ENCODE measurements at places on chromosomes 4 and X.

GRCh38 chr4:110472583-110473329 lies 3.2 kb upstream of the ENPEP start:
- DNase-seq: no peak

DNA sequence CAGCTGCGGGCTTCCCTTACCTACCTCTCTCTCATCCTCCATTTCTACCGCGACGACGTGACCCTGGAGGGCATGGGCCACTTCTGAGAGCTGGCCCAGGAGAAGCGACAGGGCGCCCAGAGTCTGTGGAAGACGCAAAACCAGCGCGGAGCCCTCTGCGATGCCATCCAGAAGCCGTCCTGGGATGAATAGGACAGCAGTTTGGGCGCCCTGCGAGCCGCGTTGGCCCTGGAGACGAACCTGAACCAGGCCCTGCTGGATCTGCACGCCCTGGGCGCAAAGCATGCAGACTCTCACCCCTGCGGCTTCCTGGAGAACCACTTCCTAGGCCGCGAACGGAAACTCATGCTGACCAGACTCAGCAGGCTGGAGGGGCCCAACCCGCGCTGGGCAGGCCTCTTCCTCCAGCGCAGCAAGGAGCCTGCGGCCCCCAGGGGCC lies 52.7 kb upstream of the TMPRSS11F start:
- no peak for DNase-seq

- DNase-seq: no peak
Measured at GRCh38 chrX:48813644-48814043, 11.8 kb downstream of the HDAC6 start.

GRCh38 chr4:98963538-98964433 lies 31.7 kb upstream of the METAP1 start:
- no peak for DNase-seq

DNA sequence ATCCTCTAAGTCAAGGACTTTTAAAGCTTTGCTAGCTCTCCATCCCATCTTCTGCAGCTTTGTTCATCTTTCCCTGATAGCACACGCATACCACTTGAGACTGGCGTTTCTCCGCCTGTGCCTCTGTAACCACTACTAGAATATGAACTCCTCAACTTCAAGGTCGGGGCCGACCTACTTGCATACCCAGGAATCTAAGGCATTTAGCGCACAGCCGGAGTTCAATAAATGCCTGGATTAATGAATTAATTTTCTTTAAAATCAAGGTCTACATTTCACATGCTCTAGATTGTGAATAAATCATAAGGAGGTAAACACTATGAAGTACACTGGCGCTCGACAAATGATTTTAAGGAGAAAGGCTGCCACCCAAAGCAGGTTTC lies 89.3 kb downstream of the HNRNPD start:
- no peak for DNase-seq

GRCh38 chr4:113331811-113332210 lies 282.4 kb downstream of the ANK2 start:
- DNase-seq: no peak

- DNase-seq: no peak
Measured at GRCh38 chr4:139596684-139597279, 40.8 kb upstream of the SETD7 start.

DNA sequence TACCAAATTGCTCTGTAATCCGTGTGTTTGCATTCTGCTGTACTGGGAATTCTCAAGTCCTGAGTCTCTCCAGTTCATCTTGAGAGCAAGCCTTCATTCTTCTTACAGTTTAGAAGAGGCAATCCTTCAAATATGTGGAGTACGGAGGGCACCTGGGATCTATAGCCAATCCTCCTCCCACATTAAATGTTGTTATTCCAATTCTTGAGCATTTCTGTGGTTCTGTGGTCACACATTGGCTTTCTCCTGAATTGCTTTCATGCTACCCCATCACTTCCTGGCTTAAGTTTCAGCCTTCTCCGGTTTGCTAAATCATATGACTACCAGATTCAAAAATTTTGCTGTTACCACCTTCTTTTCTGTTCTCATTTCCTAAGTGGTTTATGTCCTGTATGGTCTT lies 611.1 kb downstream of the PCDH19 start:
- DNase-seq: no peak

GRCh38 chr4:61251129-61251528 lies 51.0 kb downstream of the ADGRL3 start:
- no peak for DNase-seq

- peak; percentile 38 for DNase-seq
Measured at GRCh38 chrX:132488180-132488705, 595 bp downstream of the MBNL3 start.

GRCh38 chrX:71565474-71566041 lies 12.7 kb upstream of the GCNA start:
- DNase-seq: no peak

GRCh38 chr4:163485589-163485988 lies 8.9 kb upstream of the TMA16 start:
- DNase-seq: no peak

- no peak for DNase-seq
Measured at GRCh38 chrX:135951291-135951690, 22.5 kb downstream of the MMGT1 start.

- no peak for DNase-seq
Measured at GRCh38 chr4:150648123-150648522, 66.2 kb downstream of the MAB21L2 start.

- no peak for DNase-seq
Measured at GRCh38 chr4:46667790-46668189, 241.3 kb downstream of the COX7B2 start.

GRCh38 chr4:32697281-32697814 lies 1977.2 kb downstream of the PCDH7 start:
- DNase-seq: no peak

DNA sequence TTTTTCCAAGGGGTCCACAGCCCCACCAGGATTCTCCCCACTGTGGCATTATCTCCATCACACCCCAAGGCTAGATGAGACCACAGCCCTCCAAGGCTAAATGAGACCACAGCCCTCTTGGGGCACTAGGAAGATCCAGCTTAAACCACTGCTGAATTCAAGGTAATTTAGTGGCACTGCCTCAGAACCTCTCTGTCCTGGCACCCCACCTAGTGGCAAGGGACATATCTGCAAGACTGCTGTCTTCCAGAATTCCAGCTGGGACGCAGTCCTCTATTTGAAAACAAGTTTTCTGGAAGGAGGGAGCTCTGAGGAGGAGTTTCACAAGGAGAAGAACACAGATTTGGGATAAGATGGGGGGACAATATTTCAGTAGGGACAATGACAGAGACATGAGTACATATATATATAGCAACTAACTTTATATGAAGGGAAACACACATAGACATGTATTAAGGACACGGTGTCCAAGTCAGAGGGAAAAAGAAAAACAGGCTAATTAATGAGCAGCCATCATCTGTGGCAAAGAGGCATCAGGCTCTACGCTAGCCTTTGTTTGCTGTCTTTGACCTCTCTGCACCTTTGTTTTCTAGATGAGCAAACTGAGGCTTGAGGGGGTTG lies 9.3 kb downstream of the CETN2 start:
- peak; percentile 31 for DNase-seq
